Stimulated activated CD4-positive, alpha-beta T cell treated with anti-CD3 and anti-CD28 coated beads, Interleukin-1b, Interleukin-23, amount 100 ng/mL, for 1 hour (primary cell): ENCODE measurements at places on chromosomes 2 and 18.
A peak's percentile ranks its signal among the peaks of the same experiment; 100 is the strongest.

DNA sequence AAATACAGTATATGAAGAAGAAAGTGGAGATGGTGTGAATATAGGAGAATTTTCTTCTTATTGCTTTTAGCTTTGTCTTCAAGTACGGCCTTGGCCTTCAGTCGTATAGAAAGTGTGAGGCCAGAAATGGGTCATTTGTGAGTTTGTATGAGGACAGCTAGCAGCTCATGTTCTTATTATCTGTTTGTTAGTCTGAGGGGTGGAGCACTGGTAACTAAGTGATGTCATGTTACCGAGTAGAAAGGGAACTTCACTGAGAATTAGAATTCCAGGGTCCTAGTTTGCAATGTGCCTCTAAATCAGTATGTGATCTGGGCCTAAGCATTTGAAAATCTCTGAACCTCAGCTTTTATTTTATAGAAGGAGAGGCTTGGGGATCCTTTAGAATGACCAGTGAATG lies 588.6 kb downstream of the NRXN1 start:
- DNase-seq: no peak

DNA sequence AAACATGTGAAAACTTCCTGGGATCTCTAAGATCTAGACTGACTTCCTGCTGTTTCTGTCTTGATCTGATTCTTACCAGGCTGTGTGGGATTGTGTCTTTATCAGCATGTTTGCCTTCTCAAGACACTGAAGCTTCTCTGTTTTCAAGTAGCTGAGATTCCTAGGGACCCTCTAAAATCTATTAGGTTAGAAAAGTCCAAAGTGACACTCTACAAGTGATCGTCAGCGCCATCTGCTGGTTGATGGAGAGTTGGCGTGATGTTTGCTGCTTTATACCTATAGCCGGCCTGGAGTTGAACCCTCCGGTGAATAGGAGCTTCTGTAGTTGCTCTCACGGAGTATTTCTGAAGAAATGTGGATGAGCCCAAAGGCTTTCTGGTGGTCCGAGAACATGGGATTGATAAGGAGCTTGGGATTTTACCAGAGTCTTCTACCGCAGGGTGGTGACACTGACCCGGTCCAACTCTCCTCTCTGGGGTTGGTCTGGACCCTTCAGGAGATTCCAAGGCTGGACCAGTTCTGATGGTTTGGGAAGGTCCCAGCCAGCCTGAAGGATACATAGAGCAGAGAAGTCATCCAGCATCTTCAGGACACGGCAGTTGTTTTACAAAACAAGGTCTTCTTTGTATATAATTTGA lies 96.0 kb upstream of the TTC39C start:
- DNase-seq: peak; percentile 73

DNA sequence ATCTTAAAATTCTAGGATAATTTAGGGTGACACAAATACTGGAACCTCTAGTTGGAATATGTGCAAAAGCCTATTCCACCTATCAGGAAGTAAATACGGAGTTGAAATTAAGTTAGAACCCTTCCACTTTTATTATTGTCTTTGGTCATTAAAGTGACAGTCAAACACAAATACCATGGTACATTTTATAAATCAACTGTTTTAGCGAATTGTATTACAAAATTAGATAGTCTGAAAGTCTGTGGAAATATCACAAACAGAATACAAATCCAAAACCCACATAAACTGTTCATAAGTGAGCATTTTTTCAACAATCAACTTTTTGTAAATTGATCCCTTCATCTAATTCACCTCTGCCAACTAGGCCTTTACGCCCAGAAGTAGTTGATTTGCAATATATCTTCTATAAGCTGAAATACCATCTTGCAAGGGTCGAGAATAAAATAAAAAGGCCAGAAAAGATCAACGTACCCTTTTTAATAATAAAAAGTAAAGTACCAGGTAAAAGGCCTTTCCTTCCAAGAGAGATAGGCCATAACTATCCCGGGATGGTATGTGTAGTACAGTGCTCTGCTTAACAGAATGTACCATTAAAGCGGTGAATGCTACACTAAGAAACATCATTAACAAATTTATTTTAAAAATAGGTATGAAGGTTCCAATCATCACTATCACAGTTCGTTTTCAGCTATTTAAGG lies 1.3 kb downstream of the USP34 start:
- DNase-seq: no peak

- no peak for DNase-seq
Measured at GRCh38 chr2:197359859-197360258, 49.3 kb upstream of the ANKRD44 start.

DNA sequence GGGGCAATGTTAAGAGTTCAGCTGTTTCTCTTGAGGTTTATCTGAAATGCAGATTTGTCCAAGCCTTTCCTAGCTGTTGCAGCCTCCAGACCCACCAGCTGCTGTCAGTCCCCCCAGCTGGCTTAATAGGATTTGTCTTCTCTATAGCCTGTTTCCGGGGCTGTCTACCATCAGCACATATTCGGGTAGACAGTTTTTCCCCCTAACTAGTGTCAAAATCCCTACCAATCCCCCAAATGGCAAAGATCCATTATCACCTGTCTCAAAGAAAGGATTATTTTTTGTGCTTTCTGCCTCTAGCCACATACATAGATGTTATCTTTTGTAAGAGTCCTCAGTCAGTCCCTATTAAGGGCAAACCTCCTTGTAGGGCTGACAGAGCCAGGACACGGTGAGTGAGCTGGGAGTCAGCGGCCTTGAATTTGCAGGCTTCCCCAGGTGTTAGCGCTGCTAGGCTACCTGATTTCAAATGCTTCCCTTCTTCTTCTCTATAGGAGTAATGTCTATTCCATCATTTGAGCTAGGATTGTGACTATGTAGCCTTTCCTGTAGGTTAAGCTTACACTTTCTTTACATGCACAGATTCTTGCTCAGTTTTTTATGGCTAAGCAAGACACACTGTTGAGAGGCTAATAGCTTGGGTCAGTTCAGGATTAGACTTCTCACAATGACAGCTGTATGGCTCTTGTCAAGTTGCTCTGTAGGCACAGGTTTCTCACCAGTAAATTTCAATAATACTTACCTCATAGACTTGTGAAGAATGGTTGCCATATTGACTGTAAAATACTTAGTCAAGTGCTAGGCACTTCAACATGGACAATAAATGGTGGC lies 171.1 kb upstream of the UNC80 start:
- no peak for DNase-seq

- DNase-seq: no peak
Measured at GRCh38 chr18:79630281-79631095, 49.1 kb upstream of the CTDP1 start.

DNA sequence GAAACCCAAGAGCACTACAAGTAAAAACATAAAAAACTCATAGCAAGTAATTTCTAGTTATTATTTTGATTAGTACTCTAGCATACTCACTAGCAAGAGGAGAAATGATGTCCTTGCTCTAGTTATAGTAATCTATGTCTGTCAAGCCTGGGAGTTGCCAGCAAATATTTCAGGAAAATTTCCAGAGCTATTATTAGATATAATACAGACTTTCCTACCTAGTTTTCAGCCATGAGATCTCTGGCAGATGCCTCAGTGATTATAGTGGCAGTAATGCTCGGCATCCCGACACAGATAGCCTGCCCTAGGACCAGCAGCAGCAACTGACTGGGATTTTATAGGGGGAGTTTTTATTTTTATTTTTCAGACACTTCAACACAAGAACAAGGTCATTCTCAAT lies 224.4 kb downstream of the ZNF385B start:
- no peak for DNase-seq

DNA sequence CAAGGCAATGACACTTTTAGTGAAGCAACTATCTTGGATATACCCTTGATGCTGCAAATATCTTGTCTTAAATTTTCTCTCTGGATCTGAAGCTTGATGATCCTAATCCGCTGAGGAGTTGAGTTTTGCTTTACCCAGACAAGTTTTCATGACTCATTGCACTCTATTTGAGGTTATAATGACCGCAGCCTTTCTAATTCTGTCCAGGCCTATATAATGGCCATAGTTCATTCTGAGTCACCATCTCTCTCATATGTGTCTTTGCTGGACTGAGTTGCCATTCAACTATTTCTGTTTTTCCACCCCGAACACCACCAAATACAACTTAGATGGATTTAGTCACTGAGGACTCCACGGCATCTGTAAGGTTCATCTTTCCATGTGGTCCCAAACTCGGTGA lies 802.1 kb upstream of the FAM98A start:
- no peak for DNase-seq

GRCh38 chr2:224927011-224927410 lies 115.3 kb downstream of the DOCK10 start:
- DNase-seq: no peak

DNA sequence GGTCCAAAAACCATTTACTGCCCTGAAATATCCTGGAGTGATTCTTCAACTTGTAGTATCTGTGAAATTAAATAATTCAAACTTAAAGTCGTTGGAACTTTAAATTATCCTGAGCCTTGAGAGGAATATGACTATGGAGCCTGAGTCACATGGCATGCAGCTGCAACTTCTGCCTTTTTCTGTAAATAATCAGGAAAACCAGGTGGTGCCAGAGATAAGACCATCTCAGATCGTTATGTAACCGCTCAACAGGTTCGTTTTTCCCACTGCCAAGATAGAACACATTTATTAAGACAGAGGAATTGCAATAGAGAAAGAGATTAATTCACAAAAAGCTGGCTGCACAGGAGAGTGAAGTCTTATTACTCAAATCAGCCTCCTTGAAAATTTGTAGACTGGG lies 876.5 kb downstream of the SUCLG1 start:
- DNase-seq: no peak

DNA sequence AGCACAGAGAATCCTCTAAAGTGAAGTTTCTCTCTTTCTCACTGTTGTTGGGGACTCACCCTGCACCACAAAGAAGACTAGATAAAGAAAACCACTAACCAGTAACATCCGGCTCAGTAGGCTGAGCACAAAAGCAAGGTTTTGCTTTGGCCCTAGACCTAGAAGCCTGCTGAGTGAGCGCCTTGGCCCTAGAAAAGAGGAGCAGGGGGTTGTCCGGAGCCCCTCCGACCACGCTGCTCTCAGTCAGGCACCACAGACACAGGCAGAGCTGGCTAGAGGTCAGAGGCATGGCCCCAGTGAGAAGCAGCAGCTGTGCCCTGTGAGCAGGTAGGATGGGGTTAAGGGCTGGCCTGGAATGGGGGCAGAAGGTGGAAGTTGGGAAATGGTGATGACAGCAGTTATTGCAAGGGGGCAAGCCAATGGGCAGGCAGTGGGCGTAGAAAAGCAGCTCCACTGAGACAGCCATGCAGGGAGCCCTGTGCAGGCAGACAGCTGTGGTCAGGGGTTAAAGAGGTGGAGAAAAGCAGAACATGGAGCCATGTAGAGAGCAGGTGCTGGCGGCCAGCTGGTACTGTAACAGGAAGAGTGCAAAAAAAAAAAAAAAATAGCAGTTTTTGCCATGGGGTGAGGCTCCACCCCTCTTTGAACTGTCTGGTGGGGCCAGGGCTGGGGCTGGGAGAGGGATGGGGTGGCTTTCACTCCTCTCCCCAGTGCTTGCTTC lies 36.9 kb upstream of the SLC14A1 start:
- DNase-seq: no peak

DNA sequence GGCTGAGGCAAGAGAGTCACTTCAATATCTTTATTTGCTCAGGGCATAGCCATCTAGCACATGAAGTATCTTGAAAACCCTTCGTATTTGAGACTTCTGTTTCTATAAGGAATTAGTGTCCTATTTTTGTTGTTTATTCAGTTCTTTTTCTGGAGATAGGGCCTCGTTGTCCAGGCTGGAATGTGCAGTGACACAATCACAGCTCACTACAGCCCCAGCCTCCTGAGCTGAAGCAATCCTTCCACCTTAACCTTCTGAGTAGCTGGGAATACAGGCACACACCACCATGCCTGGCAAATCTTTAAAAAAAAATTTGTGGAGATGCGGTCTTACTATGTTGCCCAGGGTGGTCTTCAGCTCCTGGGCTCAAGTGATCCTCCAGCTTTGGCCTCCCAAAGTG lies 50.6 kb downstream of the PSMD14 start:
- no peak for DNase-seq

DNA sequence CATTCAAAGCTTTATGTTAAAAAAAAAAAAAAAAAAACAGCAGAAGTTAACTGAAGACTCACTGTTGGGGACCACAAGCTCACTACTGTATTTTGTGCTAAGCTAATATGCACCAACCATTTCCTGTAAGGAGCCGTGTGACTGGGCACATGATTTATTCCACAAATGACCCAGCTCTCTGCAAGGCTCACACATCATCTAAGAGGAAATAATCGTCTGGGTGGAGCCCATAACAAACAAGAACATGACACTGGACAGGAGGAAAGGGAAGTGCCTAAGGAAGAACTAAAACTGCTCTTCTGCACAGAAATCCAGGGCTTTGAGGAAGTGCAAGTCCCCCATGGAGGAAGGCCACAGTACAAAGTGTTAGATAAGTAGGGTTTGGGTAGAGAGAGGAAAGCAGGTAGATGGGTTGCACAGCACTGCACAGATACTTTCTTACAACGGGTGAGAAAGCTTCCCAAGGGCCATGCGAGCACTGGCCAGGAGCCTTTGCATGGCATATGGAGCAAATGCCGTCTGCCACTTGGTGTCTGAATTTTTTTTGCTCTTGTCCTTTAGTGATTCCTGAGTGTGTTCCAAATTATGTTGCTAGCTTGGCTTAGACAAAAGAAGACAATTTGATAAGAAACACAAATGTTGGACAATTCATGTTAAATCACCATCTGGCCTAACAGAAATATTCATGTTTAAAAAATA lies 24.4 kb downstream of the NFE2L2 start:
- no peak for DNase-seq

DNA sequence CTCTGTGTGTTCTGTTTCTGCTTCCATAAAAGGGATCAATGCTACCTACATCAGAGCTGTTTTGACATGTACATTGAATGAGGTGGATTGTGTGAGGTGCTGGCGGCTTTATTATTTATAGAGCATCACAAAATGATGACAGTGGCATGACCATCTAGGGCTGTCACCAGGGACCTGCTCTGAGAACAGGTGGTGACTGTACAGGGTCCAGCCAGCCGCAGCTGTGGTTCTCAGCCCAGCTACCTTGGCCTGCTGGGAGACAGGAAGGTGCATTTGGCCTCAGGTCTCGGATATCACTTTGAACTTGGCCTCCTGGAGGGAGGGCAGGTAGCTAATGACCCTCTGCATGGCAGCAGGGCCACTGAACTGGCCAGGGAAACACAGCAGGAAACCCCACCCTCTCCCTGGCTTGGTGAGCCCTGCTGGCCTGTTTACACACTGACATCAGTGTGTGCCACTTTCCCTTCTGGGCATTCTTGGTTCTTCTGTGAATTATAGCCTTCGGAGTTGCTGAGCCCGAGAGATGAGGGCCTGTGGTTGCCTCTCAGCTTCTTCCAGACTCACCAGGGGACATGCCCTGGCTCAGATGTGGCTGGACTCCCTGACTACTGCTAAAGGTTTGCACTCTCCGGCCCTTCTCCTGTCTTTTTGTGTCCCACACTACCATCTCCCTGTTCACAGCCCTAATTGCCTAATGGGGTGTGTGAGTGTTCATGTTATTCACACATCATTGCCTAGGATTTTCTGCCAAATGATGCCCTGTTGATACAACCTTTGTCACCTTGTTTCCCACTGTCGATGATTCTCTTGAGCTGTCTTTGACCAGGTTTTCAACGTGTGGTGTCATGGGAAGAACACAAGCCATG lies 109.2 kb upstream of the RAB12 start:
- DNase-seq: no peak
